DMS153 (cell line): ENCODE measurements at places on chromosomes 4 and X.

- no peak for DNase-seq
Measured at GRCh38 chr4:121336706-121337105, 44.1 kb downstream of the QRFPR start.

- no peak for DNase-seq
Measured at GRCh38 chr4:32589853-32590252, 1869.7 kb downstream of the PCDH7 start.

- no peak for DNase-seq
Measured at GRCh38 chr4:90727938-90728337, 600.7 kb downstream of the CCSER1 start.

- DNase-seq: no peak
Measured at GRCh38 chr4:47498899-47499298, 13.8 kb downstream of the ATP10D start.

GRCh38 chrX:136865270-136866158 is 15.0 kb downstream of the RBMX start:
- no peak for DNase-seq

DNA sequence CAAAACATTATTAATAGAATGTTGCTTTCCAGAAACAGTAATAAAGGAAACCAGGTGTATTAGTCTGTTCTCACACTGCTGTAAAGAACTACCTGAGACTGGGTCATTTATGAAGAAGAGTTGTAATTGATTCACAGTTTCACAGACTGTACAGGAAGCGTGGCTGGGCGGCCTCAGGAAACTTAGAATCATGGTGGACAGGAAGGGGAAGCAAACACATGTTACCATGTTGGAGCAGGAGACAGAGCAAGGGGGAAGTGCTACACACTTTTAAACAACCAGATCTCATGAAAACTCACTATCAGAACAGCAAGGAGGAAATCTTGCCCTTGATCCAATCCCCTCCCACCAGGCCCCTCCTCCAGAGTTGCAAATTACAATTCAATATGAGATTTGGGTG is 815.8 kb downstream of the TRIML1 start:
- DNase-seq: no peak
